ENCODE measurements at places on chromosomes 6 and 20. TPM values are rescaled to one million over a fixed set of nuclear protein-coding genes. Genes with fewer than 3 reads are reported as not detected.

EYS gene
- total RNA-seq: 1.6 TPM

AKAP7 gene
- 5.6 TPM for total RNA-seq

MAFB gene
- total RNA-seq: 15.9 TPM

MICA gene
- total RNA-seq: 18.0 TPM

MPIG6B gene
- not detected for total RNA-seq

TRDN gene
- total RNA-seq: not detected

BMP5 gene
- total RNA-seq: not detected

TREM2 gene
- 0.63 TPM for total RNA-seq

F13A1 gene
- total RNA-seq: 0.65 TPM

CCN6 gene
- total RNA-seq: not detected

LST1 gene
- not detected for total RNA-seq

CST4 gene
- total RNA-seq: not detected

SALL4 gene
- 0.61 TPM for total RNA-seq

CAGE1 gene
- 0.47 TPM for total RNA-seq

NOX3 gene
- total RNA-seq: not detected

OR2H1 gene
- not detected for total RNA-seq

RHAG gene
- total RNA-seq: not detected

FAM162B gene
- not detected for total RNA-seq

DPPA5 gene
- not detected for total RNA-seq

GPR6 gene
- not detected for total RNA-seq

SLC35B3 gene
- total RNA-seq: 27.4 TPM

LY6G6F gene
- not detected for total RNA-seq

TDRD6 gene
- 0.66 TPM for total RNA-seq
